T-helper 2 cell treated with Interferon-gamma antibody and Interleukin-4, amounts not matched to agents 5 μg/mL and 100 μg/mL, for 36 hours (primary cell): ENCODE measurements at places on chromosomes 11 and 22.

DNA sequence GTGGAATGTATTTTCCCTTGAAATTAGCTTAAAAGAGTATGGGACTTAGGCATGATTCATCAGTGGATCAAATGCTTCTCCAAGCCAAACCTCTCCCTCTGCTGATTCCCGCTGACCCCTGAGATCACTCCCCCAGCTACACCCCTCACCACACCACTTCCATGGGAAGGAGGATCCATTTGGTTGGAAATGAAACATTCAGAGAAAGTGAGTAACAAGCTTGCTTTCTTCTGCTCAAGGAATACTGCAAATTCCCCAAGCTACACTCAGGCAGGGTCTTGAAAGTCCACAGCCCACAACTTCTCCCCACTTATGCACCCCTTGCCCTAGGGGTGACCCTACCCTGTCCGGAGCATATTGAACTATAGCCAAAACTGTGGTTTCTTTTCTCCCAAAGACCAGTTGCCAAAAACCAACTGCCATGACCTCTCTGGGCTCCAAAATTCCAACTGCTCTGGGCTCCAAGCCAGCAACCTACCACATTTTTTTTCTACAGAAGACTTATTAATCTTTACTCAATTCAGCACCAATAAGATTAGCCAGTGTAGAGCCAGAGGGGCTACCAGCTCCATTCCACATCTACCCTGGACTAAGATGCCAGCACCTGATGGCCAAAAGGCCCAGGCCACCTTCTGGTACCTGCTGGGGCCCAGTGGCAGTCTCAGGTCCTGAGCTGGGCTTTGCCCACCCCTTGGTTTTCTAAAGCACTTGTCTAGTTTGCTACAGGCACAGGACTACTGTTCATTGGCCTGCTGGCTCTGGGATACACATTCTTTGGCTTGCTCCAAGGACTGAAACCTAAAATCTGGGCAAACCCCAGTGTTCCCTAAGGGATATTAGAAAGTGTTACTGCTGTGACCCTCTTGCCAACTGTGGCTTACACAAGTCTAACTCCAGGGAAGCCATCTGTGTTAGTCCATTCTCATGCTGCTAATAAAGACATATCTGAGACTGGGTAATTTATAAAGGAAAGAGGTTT is 101.1 kb downstream of the MICAL3 start:
- DNase-seq, result no peak

DNA sequence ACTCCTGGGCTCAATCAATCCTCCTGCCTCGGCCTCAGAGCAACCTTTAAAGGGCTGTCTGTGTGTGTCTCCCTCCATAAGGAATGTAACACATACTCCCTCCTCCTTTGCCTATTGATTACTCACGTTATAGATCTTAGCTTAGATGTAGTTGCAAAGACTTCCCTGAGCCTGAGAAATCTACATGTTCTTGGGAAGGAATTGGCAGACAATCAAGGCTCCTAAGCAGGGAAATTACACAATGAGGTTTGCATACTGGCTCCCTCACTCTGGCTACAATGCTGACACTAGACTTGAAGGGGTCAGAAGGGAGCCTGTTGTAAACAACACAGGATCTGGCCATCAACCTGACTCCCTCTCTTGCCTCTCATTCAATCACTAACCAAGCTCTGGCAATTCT is 5.2 kb upstream of the OLFML1 start:
- DNase-seq, result no peak

DNA sequence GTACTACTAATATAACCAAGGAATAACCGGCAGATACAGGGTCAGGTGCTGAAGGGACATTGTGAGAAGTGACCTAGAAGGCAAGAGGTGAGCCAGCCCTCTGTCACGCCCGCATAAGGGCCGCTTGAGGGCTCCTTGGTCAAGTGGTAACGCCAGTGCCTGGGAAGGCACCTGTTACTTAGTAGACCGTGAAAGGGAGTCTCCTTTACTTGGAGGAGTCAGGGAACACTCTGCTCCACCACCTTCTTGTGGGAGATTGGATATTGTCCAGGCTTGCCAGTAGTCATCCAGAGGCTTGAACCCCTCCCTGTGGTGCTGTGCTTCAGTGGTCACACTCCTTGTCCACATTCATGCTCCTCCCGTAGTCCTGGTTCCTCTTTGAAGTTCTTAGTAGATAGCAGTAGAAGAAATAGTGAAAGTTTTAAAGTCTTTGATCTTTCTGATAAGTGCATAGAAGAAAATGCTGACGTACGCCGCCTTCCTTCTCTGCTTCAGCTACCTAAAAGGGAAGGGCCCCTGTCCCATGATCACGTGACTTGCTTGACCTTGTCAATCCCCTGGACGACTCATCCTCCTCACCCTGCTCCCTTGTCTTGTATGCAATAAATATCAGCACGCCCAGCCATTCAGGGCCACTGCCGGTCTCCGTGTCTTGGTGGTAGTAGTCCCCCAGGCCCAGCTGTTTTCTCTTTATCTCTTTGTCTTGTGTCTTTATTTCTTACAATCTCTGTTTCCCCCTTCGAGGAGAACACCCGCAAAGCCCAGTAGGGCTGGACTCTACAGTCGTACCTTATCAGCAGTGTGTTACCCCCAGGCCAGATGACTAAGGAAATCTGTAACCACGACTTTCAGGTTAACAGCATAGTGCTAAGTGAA is 6.1 kb downstream of the NUP50 start:
- DNase-seq, result peak; percentile 31

DNA sequence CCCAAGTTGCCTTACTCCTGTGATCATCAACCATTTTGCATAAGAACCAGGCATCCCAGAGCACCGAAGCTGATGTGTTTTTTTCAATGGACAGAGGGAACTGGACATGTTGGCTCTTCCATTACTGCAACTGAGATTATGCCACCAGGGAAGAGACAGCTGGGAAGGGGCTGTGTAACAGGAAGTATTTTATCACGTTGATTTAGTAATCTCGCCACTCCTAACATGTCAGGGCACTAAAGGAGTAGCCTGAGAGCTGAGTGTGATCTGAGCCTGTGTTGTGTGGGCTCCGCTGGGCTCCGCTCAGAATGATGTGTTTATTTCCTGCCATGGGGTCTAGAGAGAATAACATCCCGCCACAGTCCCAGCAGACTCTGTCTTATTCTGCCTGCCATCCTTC is 165.4 kb downstream of the GRIK4 start:
- DNase-seq, result no peak

- no peak for DNase-seq
Measured at GRCh38 chr11:93017821-93018690, 48.6 kb downstream of the MTNR1B start.

GRCh38 chr22:24027389-24027975 is 16.4 kb downstream of the CABIN1 start:
- DNase-seq, result no peak

DNA sequence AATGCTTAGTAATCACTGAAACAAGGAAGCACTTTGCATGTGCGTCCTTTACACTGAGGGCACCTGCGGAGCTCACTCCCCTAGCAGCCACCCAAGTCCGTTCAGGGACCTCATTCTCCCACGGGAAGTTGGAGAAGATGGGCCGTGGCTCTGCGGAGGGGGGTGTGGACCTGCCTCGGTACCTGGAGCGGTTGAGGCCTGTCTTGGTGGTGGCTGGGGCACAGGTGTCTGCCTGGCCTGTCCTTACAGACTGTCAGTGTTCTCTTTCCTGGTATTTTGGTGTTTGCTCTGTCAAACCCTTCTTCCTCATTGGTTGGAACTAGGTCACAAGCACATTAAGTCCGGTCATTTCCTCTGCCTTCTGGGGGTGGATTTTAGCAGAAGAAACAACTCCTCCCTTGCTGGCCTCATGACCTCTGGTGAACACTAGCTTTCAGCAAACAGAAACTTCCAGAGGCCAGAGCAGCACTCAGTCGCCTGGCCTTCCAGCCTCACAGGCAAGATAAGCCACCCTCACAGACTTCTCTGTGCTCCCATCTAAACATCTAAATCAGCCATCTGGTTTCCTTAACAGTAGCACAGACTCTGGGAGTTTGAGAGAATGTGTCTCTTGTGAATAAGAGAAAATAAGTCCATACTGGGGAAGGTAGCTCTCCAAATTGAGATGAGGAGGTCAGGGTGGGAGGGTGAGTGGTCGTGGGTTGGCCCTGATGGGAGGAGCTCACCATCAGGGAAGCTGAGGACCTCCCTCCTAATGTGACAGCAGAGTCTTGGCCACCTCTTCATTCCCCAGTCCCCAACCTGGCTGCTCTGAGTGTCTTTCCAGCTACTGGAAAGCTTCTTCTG is 8.6 kb downstream of the SNAP29 start:
- no peak for DNase-seq

DNA sequence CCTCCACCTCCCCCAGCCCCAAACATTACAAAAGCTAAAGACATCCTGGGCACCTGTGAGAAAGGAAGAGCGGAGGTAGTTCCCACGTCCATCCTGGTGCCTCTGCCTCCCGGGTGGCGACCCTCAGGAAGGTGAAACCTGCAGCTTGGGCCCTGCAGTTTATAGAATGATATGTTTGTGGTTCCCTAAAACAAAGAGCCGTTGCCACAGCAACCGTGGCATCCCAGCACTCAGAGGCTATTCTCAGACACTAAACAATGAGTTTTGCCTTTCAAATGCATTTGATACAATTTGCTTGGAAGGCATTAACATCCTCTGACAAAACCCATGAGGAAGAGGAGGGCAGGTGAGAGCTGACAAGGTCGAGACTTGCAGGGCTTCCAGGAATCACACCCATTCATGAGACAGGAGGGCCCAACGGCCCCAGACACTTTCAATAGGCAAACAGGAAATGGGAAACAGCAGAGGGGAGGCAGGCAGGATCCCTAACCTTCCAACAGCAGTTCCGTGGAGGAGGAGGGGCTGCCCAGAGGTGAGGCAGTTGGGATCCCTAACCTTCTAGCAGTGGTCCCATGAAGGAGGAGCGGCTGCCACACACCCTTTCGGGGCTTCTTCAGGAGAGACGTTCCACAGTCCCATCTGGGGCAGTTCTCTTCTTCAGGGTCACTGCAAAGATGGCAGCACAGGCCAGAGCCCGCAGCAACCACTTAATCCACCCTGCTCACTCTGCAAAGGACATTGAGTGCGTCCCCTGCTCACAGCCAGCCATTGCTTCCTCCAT is 379.2 kb downstream of the SHANK2 start:
- DNase-seq, result no peak

- no peak for DNase-seq
Measured at GRCh38 chr11:60781981-60782316, 3.2 kb upstream of the MS4A10 start.

DNA sequence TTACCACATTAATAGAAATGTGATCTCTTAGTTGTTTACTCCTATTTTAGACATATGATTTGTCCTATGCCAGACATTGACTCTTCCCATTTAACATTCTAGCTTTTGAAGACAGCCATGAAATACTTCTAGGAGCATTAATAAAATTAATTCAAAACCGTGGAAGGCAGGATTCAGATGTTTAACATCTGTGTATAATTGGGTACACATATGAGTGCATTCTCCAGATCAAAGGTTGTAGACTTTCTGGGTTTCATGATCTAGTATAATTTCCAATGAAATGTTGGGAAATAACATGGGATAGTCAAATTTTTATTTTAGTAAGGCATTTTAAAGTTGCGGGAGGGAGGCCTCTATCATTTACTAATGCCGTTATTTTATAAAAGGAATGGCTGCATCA is 35.2 kb upstream of the CCDC89 start:
- DNase-seq, result no peak

GRCh38 chr11:12206529-12206928 is 96.1 kb downstream of the MICAL2 start:
- no peak for DNase-seq

DNA sequence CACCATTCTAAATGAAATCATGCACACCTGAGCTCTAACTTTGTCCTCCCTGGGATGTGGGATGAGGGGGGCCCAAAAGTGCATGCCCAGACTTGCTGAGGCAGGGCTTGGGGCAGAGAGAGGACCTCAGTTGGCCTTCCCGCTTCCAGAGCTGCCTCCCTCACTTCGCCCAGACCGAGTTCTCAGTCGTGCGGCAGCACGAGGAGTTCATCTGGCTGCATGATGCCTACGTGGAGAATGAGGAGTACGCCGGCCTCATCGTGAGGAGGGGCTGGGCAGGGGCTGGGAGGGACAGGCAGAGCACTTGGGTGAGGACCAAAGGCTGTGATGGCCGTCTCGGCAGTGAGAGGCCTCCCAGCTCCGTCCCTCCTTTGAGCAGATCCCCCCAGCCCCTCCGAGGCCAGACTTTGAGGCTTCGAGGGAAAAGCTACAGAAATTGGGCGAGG is 8.2 kb downstream of the CFL1 start:
- no peak for DNase-seq

- DNase-seq, result no peak
Measured at GRCh38 chr11:3178349-3178748, 13.2 kb upstream of the OSBPL5 start.

DNA sequence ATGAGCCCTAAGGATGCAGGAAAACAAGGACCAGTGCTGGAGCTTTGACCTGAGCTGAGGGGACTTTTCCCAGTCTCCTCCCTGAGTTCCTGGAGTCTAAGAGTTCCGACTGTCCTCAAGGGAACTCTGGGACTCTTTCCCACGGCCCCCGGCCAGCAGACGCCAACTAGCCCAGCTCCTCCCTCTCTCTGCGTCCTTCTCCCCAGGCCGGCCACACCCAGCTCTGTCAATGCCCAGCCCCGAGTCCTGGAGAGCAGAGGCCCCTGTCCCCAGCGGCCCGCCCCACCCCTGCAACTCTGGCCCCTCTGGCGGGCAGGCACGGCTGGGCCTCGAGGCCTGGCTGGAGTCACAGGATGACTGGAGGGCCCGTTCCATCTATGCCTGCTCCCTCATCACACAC is 29.8 kb downstream of the NECTIN1 start:
- DNase-seq, result no peak

GRCh38 chr11:32555895-32556294 is 27.7 kb upstream of the EIF3M start:
- DNase-seq, result no peak

DNA sequence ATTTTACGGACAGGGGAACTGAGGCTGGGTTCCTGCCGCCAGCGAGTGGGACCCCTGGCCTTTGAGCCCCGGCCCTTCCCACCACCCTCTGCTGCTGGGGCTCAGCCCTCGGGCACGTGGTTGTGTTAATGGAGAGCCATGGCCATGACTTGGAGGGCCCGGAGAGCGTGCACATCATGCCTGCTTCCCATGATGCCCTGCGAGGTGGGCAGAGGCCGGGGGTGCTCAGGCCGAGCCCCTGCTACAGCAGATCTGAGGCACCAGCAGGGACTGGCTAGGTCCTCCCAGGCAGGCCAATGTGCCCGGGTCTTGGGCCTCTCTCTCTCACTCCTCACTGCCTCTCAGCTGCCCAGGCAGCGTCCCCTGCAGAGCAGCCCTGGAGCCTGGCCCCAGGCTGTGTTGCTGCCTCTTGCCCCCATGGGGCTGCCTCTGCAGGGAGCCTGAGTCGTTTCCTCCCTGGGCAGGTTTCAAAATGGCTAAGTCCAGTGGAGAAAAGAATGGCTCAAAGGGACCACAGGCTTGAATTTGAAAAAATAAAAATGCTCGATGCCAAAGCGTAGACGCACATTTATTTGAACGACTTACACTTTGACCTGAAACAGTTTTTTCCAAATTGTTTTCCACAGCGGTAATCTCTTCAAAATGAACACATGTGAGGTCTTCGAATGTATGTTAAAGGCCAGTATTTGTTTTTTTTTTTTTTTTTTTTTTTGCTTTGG is 72.6 kb upstream of the CLDN5 start:
- no peak for DNase-seq
